Fibroblast of gingiva (primary cell): ENCODE measurements at places on chromosomes 1 and 21.

DNA sequence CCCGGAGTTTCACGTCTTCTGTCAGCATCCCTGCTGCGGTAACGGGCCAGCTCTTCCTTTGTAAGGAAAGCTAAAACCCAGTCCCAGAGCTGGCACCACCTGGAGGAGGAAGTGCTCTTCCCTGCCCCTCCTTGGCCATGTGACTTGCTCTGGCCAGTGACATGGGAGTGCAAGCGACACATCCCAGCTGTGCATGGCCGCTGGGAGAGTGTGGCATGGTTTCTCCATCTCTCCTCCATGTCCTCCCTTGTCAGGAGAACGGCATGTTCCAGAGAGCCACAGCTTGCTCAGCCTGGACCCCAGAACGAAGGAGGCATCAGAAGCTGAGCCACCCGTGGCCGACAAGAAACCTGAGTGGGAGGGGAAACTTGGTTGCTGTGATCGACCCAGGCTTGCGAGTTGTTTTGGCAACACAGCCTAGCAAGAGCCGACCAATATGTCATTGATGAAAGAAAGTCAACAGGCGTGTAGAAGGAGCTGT lies 2.7 kb upstream of the PRXL2B start:
- no peak for DNase-seq

DNA sequence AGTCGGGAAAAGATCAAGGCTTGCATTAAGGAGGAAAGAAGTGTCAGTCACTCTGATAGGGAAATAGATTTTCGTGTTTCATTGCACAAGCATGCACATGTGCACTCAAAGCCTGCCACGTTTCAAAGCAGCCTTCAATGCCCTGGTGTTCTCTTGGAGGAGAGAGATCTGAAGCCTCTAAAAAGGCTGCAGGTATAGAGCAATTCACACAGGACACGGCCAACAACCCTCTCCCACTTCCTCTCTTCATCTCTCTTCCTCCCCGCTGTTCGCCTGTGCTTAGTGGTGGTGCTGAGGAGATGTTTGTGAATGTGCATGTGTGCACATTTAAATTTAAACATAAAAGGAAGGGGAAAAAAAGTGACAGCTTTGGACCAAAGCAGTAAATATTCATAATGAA lies 117.7 kb downstream of the NUF2 start:
- DNase-seq = no peak

- DNase-seq = peak; percentile 17
Measured at GRCh38 chr21:34986561-34987500, 62.3 kb downstream of the RUNX1 start.

- DNase-seq = no peak
Measured at GRCh38 chr1:163421701-163422100, 99.9 kb downstream of the NUF2 start.

GRCh38 chr1:104671684-104672353 lies 922.1 kb downstream of the AMY1C start:
- DNase-seq = no peak

DNA sequence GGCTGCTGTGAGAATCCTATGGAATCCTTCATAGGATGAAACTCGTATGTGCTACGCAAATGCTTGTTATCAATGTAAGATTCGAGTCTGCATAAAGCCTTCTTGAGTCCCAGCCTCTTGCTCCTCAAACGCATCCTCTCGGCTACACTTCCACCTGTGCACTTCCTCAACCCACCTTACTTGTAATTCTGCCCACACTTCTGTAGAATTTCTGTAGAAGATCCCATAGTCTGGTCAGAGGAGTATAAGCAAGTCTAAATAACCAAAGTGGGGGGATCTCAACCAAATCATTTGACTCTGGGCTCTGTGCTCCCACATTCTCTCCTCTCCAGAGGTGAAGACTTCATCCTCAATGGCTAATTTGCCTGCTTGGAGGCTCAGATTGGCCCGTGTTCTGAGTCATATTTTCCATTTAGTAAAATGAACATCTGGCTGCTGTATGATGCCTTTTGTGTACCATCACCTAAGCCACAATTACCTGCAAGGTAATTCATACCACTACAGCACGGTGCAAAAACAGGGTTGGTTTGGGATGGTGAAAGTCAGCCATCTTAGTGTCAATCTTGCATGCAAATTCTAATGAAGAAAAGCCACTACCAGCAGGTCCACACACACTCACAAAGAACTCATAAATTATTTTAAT lies 63.2 kb downstream of the ITPKB start:
- DNase-seq = no peak

- DNase-seq = peak; percentile 15
Measured at GRCh38 chr1:227073786-227074185, 133.7 kb downstream of the COQ8A start.

DNA sequence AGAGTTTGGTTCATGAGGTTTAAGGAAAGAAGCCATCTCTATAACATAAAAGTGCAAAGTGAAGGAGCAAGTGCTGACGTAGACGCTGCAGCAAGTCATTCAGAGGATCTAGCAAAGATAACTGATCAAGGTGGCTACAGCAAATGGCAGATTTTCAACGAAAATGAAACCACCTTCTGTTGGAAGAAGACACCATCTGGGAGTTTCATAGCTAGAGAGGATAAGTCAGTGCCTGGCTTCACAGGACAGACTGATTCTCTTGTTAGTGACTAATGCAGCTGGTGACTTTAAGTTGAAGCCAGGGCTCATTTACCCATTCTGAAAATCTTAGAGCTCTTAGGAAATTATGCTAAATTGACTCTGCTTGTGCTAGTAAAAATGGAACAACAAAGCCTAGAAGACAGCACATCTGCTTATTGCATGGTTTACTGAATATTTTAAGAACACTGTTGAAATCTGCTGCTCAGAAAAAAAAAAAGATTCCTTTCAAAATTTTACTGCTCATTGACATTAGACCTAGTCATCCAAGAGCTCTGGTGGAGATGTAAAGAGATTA lies 10.5 kb downstream of the MAEL start:
- no peak for DNase-seq

DNA sequence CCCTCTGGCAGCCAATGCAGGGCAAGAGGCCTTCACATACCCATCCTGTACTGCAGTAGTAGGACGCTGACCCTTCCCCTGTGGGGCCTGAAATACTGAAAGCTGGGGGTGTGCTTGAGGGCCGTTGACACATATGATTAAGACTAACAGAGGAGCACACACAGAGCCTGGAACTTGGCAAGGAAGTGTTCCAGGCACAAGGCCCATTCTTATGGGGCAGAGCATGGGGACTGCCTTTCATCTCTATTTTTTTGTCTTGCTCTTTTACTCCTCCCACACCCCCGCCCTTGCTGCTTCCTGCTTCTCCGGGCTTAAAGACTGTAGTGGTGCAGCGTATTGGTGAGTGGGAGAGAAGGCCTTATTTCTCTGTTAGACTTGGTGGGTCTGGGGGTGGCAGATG lies 137.4 kb downstream of the BACH1 start:
- no peak for DNase-seq
